ENCODE measurements at places on chromosomes 1 and 21. TPM values are rescaled to one million over a fixed set of nuclear protein-coding genes. Genes with fewer than 3 reads are reported as not detected.

CHIA gene
- not detected for total RNA-seq

MCOLN3 gene
- total RNA-seq, result 8.4 TPM

SERINC2 gene
- 36.0 TPM for total RNA-seq

PRDM15 gene
- 8.9 TPM for total RNA-seq

Data from PC-9 (cell line).